Activated naive CD4-positive, alpha-beta T cell (primary cell): ENCODE measurements at places on chromosomes 1 and 21.

- DNase-seq: no peak
Measured at GRCh38 chr21:44759628-44760285, 41.9 kb downstream of the UBE2G2 start.

DNA sequence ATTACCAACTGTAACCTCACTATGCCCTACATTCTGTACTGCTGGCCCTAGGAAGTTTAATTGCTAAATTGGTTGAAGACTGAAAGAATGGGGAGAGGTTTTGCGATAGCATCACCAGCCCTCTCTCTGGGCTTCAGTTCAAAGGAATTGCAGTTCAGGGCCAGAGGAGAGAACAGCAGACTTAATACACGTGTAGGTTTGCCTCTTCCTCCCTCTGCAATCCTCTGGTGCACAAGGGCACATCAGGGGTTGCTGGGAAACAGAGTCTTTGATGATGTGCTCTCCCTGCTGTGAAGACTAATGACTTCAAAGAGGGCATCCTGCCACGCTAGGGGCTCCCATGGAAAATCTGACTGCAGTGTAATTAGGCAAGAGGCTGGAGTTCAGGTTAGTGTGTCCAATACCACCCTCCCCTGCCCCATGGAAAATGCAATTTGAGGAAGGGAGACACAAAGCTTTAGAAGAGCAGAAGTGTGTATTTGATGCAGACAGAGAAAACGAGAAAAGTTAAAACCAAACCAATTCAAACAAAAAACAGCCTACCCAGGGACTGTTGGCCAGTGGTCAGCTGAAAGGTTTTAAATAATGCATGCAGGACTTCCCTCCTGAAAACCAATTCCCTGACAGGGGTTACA is 167.9 kb downstream of the ASTN1 start:
- DNase-seq: no peak

- no peak for DNase-seq
Measured at GRCh38 chr1:59096501-59096900, 200.4 kb upstream of the FGGY start.

- DNase-seq: no peak
Measured at GRCh38 chr1:233707880-233708815, 94.2 kb downstream of the KCNK1 start.

DNA sequence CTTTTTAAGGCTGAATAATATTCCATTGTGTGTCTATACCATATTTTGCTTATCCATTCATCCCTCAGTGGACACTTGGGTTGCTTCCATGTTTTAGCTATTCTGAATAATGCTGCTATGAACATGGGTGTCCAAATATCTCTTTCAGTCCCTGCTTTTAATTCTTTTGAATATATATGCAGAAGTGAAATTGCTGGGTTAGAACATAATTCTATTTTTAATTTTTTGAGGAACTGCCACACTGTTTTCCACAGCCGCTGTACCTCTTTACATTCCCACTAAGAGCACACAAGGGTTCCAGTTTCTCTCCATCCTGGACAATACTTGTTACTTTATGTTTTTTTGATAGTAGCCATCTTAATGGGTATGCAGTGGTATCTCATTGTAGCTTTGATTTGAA is 65.6 kb downstream of the RIMS3 start:
- DNase-seq: no peak

DNA sequence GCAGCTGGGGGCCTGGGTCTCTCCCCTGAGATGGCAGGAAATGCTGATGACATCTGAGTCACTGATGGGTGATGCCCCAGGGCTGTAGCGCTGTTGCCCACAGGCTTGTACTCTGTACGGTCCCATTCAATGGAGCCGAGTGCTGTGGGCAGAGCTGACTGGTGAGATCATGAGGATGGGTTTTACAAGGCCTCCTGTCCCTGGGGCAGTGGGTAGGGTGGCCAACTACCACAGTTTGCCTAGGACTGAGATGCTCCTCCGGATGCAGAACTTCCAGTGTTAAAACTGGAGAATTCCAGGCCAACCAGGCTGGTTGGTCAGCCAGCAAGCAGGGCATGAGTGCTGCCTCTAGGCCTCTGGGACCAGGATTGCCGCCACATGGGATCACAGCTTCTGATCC is 9.2 kb downstream of the PHLDA3 start:
- no peak for DNase-seq

DNA sequence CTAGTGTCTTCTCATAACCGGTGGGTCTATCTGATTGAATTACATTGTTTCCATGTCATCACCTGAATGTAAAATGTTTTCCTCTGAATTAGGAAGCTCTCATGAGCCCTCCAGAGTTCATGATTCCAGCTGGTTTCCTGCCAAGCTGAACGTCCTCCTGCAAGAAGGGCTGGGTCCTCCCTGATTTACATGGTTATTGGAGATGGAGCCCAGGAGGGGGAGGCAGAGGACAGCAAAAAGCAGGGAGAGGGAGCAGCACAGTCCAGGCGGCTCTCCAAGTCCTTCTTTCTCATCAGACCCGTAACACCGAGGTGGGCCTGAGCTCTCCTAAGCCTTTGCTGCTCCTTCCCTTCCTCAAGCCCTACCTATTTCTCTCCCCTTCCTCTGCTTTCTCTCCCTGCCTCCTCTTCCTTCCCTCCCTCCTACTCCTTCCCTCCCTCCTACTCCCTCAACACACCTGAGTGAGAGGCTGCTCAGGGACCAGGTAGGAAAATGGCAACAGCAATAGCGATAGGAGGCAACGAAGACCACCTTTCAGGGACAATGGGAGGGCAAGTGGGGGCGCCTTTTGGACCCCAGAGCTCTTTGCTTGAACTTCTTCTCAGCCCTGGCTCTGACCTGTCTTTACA is 265.9 kb downstream of the PRDM2 start:
- DNase-seq: no peak

DNA sequence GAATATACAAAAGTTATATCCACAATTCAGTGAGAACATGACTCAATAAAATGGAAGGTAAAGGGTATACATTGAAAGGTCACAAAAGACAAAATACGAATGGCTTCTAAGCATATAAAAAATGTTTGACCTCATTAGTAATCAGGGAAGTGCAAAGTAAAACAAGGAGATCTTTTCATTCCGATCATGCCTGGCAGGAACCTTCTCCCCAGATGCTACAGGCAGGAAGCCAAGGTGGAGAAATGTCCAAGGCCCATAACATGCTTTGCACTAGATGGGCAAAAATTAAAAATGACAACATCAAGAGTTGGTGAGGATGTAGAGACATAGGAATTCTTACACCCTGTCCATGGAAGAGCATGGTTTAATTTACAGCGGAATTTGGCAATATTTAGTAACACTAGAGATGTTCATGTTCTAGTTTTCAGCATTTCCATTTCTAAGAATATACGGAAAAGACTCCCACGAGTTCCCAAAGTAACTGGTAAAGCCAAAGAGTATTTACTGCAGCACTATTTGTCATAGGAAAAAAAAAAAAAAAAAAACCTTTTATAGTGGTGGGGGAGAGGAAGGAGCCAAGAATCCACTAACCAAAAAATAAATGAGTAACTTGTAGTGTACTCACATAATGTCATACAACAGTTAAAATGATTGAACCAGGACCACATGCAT is 184.5 kb upstream of the KAZN start:
- DNase-seq: no peak

DNA sequence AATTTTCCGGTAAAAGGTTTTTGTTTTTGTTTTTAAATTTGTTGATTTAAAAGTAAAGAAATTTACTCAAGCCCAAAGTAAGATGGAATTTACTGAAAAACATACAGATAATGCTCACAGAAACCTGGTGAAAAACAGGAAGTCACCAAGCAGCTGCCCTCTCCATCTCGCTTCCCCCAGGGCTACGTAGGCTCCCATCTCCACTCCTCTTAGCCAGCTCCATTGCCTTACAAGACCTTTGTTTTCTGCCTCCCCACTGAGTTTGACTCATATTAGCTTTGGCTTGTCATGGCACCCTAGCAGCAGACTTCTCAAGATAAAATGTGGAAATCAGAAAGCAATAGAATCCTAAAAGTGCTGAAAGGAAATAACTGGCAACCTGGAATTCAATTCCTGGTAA is 57.9 kb downstream of the PHTF1 start:
- no peak for DNase-seq

- no peak for DNase-seq
Measured at GRCh38 chr1:234863551-234863971, 253.6 kb upstream of the IRF2BP2 start.

DNA sequence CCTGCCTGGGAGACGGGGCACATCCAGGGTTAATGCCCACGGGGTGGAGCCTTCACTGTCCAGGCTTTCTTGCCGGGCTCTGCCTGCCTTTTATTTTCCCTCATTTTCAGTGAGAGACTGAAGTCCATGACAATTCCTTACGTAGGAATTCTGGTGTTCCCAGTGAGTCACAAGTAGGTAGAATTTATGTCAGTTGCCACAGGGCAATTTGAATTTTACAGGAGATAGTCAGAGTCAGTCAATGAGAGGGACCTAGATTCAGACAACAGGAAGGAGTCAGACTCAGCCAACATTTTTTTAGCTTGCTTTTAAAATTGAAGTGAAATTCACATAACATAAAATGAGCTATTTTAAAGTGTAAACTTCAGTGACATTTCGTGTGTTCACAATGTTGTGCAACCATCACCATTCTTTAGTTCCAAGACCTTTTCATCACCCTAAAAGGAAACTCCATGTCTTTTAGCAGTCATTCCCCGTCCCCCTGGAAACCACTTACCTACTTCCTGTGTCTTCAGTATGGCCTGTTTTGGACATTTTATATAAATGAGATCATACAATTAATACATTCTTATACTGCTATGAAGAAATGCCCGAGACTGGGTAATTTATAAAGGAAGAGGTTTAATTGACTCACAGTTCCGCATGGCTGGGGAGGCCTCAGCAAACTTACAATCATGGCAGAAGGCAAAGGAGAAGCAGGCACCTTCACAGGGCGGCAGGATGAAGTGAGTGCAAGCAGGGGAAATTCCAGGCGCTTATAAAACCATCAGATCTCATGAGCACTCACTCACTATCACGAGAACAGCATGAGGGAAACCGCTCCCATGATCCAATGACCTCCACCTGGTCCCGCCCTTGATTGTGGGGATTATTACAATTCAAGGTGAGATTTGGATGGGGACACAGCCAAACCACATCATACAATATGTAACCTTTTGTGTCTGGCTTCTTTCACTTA is 14.6 kb downstream of the AJAP1 start:
- no peak for DNase-seq

GRCh38 chr1:2231532-2232254 is 3.6 kb downstream of the SKI start:
- no peak for DNase-seq
